Central memory CD4-positive, alpha-beta T cell (primary cell): ENCODE measurements at places on chromosomes 3 and 15.
A peak's percentile ranks its signal among the peaks of the same experiment; 100 is the strongest.

DNA sequence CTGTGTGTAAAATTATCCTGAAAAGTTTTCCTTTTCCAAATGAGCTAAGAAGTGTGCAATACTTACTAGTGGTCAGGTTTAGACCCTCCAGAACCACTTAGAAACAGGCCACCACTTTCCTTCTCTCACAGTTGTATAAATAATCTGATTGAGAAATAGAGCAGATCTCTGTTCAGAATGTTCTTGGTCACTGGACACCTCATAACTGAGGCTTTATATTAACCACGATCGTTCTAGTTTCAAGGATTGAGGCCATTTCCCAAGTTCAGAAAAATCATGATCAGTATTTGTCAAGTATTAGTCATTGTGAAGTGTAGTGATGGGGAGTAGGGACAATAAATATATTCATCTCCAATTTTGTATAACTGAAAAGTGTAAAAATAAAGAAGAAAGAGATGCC is 1.0 kb upstream of the MAP3K13 start:
- no peak for DNase-seq

- DNase-seq, result no peak
Measured at GRCh38 chr3:24365168-24365567, 129.5 kb downstream of the THRB start.

DNA sequence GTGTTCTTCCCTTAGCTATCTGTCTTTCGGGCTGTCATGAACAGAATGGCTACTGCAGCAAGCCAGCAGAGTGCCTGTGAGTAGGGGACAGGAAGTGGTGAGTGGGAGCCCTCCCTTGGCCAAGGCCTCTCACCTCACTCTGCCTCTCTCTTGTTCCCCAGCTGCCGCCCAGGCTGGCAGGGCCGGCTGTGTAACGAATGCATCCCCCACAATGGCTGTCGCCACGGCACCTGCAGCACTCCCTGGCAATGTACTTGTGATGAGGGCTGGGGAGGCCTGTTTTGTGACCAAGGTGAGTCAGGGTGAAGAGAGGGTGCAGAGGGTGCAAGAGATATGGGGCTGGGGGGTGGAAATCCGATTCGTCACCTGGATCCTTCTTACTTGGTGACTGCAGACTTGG is 3.0 kb downstream of the DLL4 start:
- DNase-seq, result no peak

GRCh38 chr15:91552555-91552954 is 301.0 kb upstream of the SLCO3A1 start:
- DNase-seq, result no peak

DNA sequence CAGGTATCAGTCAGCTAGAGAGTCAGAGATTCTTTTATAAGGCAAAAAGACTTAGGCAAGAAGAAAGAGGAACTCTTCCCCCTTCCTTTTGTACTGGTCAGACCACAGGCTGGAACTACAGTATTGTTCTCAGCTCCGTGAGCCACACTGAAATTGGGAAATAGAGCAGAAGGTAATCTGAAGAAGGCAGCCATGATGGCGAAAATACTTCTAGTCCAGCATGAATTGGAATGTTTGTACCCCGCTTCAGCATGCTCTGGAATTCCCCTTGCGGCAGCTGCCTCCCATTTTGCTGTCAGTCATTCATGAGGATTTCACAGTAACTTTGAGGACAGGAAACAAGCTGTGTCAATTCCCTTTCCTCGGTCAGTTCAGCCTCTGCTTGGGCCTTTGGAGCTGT is 96.2 kb downstream of the CORO2B start:
- DNase-seq, result no peak

- no peak for DNase-seq
Measured at GRCh38 chr3:52248816-52249547, 3.4 kb downstream of the PPM1M start.

DNA sequence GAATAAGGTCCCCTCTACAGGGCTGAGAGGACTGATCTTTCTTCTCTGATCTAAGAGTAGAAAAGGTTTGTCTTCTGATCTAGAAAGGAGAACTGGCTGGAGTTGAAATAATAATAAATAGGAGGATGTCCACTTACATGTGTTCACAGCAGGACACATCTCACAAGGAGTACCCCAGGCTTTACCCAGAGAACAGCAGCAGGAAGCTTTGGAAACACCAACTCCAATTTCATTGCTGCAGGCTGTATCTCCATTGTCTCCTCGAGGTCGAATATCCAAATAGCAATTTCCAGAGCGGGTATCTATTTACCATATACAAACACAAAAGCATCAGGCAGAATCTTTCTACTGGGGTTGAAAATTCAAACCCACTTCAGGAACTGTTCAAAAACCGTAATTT is 136.6 kb downstream of the DUT start:
- DNase-seq, result no peak

- no peak for DNase-seq
Measured at GRCh38 chr3:194730365-194730764, 44.7 kb downstream of the FAM43A start.

DNA sequence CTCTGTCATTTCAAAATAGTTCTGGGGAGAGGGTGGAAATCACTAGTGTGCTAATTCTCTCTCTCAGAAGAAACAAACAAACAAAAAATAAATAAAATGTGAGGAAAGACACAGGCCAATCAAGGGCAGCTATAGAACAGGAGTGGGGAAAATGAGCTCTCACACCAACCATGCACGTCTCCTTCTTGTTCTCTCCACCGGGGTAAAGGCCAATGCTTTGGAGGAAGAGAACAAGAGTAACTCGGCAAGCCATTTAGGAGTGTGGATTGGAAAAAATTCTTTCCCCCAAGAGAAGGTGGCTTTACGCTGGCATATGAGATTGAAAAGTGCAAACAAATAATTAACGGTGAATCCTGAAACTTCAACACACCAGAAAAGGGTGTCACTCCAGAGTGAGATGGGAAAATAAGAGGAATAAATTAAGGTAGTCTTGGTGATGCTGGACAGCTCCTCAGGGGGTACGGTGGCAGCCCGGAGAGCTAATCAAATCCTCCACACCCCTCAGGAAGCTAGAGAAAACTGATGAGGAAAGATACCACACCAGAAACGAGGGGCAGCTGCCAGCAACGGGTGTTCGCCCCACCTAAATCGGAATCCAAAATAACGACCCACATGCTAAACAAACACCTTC is 88.0 kb downstream of the RFTN1 start:
- no peak for DNase-seq

DNA sequence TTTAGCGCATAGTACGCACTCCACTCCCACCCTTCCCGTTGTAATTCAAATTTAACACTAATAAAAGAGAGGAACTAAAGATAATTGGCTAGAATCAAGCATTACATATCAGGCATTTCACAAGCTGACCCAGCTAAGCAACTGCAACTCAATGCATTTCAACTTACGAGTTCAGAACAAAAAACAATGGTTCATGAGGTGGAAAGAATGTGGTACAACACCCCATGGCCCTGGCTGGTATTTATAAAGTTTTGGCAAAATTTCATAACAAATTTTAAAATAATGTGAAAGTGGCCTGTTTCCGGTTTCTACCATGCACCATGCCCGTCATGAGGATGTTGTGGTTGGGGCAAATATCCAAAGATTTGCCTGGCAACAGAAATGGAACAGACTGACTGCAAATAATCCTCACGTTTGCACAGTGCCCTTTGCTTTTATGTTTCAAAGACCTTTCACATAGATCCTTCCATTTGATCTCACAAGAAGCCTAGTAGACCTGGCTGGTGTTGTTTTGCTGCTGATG is 455.3 kb upstream of the NR2F2 start:
- peak; percentile 37 for DNase-seq

GRCh38 chr15:97909291-97909891 is 51.1 kb upstream of the ARRDC4 start:
- DNase-seq, result peak; percentile 9

GRCh38 chr3:136390574-136390973 is 140.4 kb downstream of the PCCB start:
- no peak for DNase-seq

GRCh38 chr15:51736751-51737521 is 519 bp downstream of the LYSMD2 start:
- DNase-seq, result peak; percentile 57

- DNase-seq, result no peak
Measured at GRCh38 chr3:184927796-184928315, 115.9 kb downstream of the VPS8 start.

DNA sequence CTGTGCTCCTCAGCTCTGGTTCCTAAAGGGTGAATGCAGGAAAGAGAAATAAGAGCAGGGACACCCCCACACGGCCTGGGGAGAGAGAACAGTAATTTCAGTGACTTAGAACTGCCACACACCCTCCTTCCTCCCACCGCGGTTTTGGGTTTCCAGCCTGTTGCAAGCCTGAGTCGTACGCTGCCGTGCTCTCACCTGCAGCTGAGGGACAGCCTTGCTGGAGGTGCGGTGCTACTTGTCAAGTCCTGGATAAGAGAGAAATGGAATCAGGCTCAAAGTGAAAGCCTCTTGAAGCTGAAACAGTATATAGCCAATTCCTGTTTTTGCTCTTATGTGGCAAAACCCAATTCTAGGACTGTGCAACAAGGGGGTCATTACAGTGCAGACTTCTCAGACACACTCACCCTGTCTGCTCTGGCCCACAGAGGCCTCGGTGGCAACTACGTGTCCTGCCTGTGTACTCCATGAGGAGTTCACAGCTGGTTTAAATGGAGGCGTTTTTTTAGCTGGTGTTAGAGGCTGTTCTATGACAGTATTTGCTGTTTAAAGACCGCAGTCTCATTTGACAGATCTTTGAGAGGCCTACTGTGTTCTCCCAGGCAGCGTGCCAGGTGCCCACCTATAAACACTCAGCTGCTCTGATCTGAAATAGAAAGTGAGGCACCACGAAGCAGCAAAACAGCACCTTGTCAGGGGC is 42.9 kb downstream of the TBC1D2B start:
- peak; percentile 82 for DNase-seq

DNA sequence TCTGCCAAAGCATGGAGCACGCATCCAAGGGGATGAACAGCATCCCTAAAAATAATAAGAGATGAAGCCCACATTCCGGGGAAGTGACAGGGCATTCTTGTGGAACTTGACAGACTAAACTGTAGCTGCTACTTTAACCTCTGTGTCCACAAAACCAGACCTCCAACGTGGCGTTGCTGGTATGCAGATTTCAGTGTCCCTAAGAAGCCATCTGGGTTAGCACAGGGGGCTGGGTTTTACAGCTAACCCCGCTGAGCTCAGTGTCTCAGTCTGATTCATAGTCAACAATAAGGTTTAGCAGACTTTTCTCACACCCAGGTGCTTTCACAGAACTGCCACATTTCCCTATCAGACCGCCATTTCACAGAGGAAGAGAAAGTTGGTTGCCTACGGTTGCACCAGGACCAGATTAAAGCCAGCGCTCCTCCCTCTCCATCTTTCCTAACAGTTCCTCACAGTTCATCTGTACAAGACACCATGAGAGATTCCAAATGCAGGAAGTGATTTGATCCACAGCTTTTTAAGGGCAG is 61.6 kb upstream of the CTDSPL start:
- DNase-seq, result no peak

GRCh38 chr15:63157891-63158431 is 684 bp upstream of the RPS27L start:
- DNase-seq, result no peak
